Right renal cortex interstitium (tissue), 3 donors: ENCODE measurements at places on chromosomes 7 and 10.
A peak's percentile ranks its signal among the peaks of the same experiment; 100 is the strongest.

DNA sequence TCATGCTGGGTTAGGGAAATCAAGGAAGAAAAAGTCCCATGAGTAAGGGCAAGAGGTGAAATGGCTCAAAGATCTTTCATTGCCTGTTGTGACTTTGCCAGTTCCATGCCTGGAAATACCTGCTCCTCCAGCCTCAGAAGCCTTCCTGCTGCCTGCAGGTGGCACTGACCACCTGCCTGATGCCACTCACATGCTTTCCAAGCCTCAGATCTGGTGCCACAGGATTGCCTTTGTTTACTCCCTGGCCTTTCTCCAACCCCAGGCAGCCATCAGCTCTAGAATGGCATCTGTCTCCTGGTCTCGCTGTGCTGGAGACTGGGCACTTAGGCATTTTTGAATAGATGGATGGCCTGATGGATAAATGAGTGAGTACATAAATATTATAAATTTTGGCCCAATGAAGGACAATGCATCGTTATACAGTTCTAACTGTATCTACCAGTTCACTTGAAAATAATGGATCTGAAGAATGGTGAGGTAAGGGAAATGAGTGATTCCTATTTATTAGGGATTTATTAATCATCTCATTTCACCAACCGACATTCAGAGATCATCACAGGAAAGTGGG, 657.2 kb downstream of the INHBA start:
- no peak for DNase-seq

DNA sequence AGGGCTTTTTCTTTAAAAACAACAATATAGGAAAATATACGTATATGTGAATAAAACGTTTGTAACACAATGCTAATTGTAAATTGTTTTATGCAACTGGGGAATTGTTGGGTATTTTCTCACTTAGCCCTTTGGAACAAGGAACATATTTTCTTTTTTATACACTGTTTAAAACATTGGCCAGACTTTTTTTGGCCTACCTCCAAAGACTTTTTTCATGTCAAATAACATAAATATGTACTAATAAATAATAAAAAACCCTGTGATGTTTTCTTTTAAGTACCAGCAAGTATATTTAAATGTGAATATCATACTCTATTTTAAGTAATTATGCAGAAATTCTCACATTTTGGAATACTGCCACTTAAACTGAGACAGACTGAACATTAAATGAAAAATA, 15.7 kb downstream of the TMEM106B start:
- DNase-seq: peak; percentile 8

GRCh38 chr7:99092064-99092720, 51.7 kb downstream of the SMURF1 start:
- no peak for DNase-seq

GRCh38 chr7:128076796-128077271, 45.6 kb upstream of the LRRC4 start:
- no peak for DNase-seq

GRCh38 chr10:102230264-102230860, 4.3 kb downstream of the ELOVL3 start:
- DNase-seq: no peak
